Spinal cord (tissue), 10 donors: ENCODE measurements at places on chromosomes 1 and 21. TPM values are rescaled to one million over a fixed set of nuclear protein-coding genes. Genes with fewer than 3 reads are reported as not detected.

EXTL1 gene
- total RNA-seq: 3.0 TPM

OVAAL gene
- total RNA-seq: not detected

GRCh38 chr1:118948351-118948750 lies 39.8 kb downstream of the TBX15 start:
- H3K36me3 ChIP-seq: no peaks in the 10 kb centered on the region
- no peak overlapping the region for H3K4me3 ChIP-seq
- no peak for DNase-seq
- no peak overlapping the region for H3K27ac ChIP-seq

GRCh38 chr1:162554258-162554657 lies 7.3 kb upstream of the UAP1 start:
- no peaks in the 10 kb centered on the region for H3K27me3 ChIP-seq
- H3K4me1 ChIP-seq: no peaks in the 10 kb centered on the region
- no peak overlapping the region for H3K4me3 ChIP-seq

- no peaks in the 10 kb centered on the region for H3K27me3 ChIP-seq
- DNase-seq: no peak
- H3K4me1 ChIP-seq: no peaks in the 10 kb centered on the region
Measured at GRCh38 chr21:36555199-36555800, 75.4 kb upstream of the CLDN14 start.

- H3K36me3 ChIP-seq: no peaks in the 10 kb centered on the region
- H3K4me3 ChIP-seq: no peak overlapping the region
- no peak overlapping the region for H3K27ac ChIP-seq
- H3K4me1 ChIP-seq: no peaks in the 10 kb centered on the region
- DNase-seq: no peak
Measured at GRCh38 chr1:107276247-107276646, 135.4 kb downstream of the NTNG1 start.

DNA sequence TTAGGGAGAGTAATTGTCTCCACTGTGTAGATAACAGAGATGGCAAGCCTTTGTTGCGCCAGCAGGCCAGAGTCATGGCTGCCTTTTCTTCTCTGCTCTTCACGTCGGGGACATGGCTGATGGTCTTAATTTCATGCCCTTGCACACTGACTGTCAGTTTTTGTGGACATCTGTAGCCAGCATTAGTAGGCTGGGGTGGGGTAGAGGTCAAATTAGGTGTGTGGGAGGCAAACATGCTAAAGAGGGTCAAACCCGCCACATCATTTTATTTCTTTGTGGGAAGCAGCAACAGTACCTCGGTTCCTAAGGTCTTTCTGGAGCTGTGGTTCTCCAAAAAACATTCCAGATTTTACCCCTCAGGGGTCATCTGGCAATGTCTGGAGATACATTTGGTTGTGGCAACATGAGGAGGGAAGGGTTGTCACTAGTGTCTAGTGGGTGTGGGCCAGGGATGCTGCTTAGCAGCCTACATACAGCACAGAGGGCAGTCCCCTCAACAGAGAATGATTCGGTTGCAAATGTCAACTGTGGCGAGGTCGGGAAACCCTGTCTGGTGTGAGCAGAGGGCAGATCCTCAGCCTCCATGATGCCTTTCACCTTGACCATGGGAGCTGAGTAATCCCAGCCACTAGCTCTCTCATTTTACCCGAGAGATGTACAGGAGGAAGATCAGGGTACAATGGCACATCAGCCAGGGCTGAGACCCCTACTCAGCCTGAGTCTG lies 14.7 kb downstream of the RUNX1 start:
- H3K4me1 ChIP-seq: no peaks in the 10 kb centered on the region
- H3K27me3 ChIP-seq: no peaks in the 10 kb centered on the region
- no peak for DNase-seq
- no peak overlapping the region for H3K27ac ChIP-seq
- H3K4me3 ChIP-seq: no peak overlapping the region
- no peaks in the 10 kb centered on the region for H3K36me3 ChIP-seq
